Ascending aorta (tissue), 2 donors: ENCODE measurements at places on chromosomes 16 and 17.

DNA sequence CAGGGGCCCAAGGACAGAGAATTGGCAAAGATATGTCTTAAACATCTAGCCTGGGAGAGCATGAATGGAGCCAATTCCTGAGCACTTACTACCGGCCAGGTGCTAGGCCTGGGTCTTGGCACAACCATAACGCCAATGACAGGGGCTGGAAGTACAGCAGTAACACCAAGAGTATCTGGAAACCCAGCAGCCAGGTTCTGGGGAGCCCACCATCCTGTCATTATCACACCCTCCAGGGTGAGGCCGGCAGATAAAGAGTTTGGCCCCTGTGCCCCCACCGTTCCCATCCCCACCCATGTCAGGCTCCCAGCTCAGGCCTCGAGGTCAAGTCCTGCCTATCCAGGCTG lies 508 bp upstream of the TMC8 start:
- DNase-seq = no peak

GRCh38 chr17:33786478-33786877 lies 468.6 kb upstream of the CCL2 start:
- no peak for DNase-seq

- no peak for DNase-seq
Observed at GRCh38 chr17:56373981-56374833, 219.3 kb upstream of the NOG start.

DNA sequence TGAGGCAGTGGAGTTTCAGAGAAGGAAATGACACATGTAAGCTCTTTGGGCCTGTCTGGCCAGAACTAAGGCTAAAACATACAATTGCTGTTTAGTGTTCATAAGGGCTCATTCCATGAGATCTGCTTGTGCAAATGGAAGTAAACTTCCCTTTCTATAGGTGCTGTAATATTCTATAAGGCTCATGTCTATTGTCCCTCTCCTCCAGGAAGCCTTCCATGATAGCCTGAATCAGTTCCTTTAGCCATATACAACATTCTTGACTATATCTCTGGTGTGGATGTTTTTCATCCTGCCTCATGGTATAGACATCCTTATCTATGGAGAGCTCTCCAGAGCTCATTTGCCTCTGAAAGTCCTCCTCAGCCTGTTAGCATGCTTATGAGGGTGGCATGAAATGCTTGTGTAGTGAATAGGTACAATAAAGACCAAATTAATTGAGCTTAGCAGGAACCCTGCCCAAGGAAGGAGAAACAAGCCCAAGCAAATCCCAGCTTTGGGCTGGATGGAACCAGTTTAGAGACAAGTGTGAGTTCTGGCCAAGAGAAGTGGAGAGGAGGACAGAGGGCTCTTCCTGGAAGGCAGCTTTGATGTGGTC lies 1.6 kb upstream of the ETV4 start:
- DNase-seq = no peak

- no peak for DNase-seq
Observed at GRCh38 chr17:18331879-18332278, 16.8 kb downstream of the SMCR8 start.

- no peak for DNase-seq
Observed at GRCh38 chr16:23160082-23160481, 10.8 kb upstream of the USP31 start.

GRCh38 chr17:42850954-42851353 lies at the start of gene AOC3:
Gene AOC3, plus strand, starts transcription at chr17:42851199. Its CDS starts 145 bp downstream, at chr17:42851344.
- peak; percentile 80 for DNase-seq

- no peak for DNase-seq
Observed at GRCh38 chr17:50653738-50654137, 19.1 kb downstream of the ABCC3 start.

GRCh38 chr17:40151414-40151963 lies 11.2 kb downstream of the CASC3 start:
- DNase-seq = no peak

GRCh38 chr17:27805520-27806146 lies 5.3 kb upstream of the NOS2 start:
- peak; percentile 47 for DNase-seq

DNA sequence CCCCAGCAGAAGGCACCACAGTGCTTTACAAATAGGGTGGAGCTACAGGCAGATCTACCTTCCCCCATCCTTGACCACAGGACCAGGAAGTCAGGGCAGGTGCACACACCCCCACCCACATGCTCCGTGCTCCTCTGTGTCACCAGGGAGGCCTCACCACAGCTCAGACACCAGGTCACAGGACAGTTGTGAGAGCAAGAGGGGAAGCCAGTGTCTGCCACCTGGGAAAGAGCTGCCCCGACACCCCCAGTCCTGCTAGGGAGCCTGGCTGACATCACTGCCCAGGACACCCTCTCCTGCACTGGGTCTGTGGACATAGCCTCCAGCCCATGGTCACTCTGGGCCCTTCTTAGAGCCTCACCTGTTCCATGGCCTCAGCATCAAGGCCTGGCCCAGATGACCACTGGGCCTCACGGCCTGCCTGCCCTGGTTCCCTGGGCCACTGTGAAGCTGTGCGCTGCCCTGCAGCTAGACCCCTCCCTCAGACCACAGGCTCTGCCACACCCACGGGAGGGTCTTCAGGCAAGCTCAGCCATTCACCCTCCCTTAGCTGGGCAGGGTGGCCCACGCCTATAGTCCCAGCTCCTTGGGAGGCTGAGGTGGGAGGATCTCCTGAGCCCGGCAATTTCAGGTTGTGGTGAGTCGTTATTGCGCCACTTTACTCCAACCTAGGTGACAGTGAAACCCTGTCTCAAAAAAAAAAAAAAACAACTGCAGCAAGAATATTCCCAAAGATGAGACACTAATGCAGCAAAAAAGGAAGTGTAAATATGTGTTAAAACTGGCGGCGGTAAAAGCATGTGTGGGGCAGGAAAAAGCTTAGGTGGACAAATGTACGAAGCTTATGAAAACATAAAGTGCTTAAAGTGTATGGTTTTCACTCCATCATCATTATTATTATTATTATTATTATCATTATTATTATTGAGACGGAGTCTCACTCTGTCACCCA lies 14.2 kb downstream of the POLR3K start:
- DNase-seq = peak; percentile 61

- no peak for DNase-seq
Observed at GRCh38 chr17:63267846-63268245, 178.3 kb downstream of the CYB561 start.

GRCh38 chr17:38425031-38425430 lies 3.2 kb upstream of the ARHGAP23 start:
- no peak for DNase-seq

GRCh38 chr16:71626018-71626857 lies at the start of gene MARVELD3:
Gene MARVELD3, plus strand, starts transcription at chr16:71626184. Its CDS starts 46 bp downstream, at chr16:71626230.
- DNase-seq = peak; percentile 63

- DNase-seq = no peak
Observed at GRCh38 chr17:78735832-78736525, 46.1 kb downstream of the CYTH1 start.

DNA sequence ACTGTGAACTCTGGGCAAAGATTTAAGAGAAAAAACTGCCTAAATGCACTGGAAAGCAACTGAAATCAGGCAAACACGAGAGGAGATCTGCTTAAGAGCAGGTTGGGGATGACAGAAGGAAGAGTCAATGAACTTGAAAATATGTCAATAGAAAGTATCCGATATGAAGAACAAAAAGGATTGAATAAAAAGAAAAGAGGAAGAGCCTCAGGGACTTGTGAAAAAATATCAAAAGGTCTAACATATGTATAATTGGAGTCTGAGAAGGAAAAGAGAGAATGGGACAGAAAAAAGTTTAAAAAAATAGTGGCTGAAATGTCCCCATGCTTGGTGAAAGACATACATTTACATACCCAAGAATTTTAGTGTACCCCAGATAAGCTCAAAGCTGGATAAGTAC lies 195.5 kb downstream of the COPRS start:
- DNase-seq = no peak

GRCh38 chr17:18258356-18259038 lies at the start of gene FLII:
Gene FLII, minus strand, starts transcription at chr17:18258738. Its CDS starts 48 bp downstream, at chr17:18258690.
- DNase-seq = no peak

GRCh38 chr16:58070585-58070984 lies 45.0 kb downstream of the MMP15 start:
- no peak for DNase-seq

GRCh38 chr17:17725752-17726457 lies 44.6 kb downstream of the RAI1 start:
- DNase-seq = no peak

DNA sequence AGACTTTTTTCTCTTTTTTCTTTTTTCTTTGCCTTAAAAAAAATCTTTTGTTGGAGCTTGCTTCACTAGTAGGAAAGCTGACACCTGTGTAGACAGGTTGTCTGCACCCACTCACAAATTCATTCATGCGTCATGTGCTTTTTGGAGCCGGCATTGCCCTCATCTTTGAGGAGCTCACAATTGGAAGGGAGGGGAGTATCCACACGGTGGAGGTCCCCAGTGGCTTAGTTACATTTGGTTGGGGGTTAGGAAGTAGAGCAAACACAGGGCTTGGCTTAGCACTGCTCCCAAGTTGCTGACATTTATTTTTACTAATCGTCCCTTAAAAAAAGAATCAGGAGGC lies 18.7 kb upstream of the MEIOB start:
- DNase-seq = no peak

DNA sequence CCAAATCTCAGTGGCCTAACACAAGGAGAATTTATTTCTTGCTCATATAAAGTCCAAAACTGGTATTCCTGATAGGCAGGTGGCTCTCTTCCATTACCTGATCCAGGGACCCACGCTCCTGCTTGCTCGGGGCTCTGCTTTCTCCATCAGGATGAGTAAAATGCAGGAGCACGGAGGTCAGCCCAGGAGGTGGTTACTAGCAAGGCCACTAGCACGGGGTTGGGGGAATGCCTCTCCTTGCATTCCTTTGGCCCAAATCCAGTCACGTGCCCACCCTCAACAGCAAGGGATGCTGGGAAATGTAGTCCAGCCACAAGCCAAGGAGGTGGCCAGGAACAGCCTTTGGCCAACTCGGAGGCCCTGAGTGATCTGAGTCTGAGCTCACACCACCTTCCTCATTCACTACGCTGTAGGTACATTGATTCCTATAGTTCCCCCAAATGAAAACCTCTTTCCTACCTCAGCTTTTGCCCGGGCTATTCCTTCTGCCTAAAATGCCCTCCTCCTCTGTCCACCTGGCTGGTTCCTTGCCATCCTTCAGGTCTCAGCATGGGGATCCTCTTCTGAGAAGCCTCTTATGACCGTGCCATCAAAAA lies 38.3 kb upstream of the HAPSTR1 start:
- peak; percentile 73 for DNase-seq

DNA sequence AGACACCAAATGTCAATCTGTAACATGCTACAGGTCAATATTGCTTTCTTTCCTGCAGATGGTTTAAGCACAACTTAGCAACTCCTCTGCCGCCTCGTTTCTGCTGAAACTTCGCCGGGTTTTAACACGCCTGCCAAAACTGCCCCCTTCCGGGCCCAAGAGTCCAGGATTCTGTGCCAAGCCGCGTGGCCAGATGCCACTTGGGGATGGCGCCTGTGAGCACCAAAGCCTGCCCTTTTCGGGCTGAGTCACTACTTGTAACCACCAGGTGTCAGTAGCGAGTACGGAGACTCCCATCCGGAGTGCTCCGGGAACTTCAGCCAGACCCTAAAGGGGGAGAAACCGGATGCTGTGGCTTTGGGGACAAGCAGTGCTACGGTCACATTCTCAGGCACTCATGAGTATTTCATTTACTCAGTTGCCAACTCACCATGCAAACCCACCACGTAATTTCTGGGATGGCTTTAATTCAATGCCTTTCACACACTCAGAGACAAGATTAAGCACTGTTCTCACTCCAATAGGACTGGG lies 7.8 kb downstream of the PMP22 start:
- peak; percentile 94 for DNase-seq

DNA sequence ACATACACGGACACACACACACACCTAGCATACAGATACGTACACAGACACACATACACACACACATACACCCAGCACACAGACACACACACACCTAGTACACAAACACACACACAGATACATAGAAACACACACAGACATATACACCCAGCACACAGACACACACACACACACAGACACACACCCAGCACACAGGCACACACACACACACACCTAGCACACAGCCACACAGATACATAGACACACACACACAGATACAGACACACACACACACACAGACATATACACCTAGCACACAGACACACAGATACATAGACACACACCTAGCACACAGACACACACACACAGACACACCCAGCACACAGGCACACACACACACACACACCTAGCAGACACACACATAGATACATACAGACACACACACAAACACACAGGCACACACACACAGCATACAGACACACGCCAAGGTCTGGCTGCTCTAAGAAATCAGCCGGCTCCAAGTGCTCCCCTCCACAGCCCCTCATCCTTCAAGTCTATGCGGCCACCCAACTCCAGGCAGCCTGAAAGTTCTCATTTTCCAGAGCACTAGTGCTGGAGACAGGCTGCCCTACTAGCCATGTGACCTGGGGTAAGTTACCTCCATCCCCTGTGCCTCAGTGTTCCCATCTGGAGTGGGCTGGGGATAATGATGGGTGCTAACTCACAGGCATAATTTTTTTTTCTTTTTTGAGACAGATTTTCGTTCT lies 13.2 kb downstream of the NR1D1 start:
- no peak for DNase-seq
